ENCODE measurements at places on chromosomes 12 and 14.
A peak's percentile ranks its signal among the peaks of the same experiment; 100 is the strongest.

GRCh38 chr12:42859612-42860011 is 270.1 kb upstream of the PRICKLE1 start:
- no peak for DNase-seq

GRCh38 chr12:52300796-52301691 is 9.7 kb upstream of the KRT81 start:
- no peak for DNase-seq

GRCh38 chr14:30444451-30444850 is 114.5 kb upstream of the G2E3 start:
- DNase-seq = no peak

GRCh38 chr12:45204757-45205156 is 11.1 kb upstream of the ANO6 start:
- DNase-seq = no peak

- no peak for DNase-seq
These were observed 69.4 kb upstream of the DYRK2 start for GRCh38 chr12:67578976-67579661.

- no peak for DNase-seq
These were observed 83.3 kb upstream of the SLC38A4 start for GRCh38 chr12:46908936-46909635.

DNA sequence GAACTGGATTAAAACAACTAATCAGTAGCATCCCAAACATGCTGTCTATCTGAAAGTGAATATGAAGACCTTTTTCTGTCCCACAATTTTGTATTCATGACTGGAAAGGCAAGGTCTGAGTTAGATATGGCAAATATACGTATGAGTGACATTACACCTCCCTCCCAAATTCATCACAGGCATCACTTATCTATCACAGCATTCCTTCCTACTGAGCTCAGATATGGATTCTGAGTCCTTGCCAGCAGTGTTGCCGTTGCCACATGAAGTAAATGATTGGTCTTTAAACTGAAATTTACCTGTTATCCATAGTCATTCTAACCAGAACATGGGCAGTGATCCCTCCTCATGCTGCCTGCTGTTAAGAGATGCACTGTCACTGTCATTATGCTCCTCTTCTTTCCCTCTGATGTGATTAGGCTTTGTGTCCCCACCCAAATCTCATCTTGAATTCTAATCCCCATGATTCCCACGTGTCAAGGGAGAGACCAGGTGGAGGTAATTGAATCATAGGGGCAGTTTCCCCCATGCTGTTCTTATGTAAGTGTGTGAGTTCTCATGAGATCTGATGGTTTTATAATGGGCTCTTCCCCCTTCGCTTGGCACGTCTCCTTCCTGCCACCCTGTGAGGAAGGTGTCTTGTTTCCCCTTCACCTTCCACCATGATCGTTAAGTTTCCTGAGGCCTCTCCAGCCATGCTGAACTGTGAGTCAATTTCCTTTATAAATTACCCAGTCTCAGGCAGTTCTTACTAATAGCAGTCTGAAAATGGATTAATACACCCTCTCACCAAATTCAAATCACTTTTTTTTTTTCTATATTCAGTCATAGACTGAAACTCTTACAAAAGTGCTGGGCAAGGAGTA is 288.4 kb downstream of the NUAK1 start:
- DNase-seq = no peak

DNA sequence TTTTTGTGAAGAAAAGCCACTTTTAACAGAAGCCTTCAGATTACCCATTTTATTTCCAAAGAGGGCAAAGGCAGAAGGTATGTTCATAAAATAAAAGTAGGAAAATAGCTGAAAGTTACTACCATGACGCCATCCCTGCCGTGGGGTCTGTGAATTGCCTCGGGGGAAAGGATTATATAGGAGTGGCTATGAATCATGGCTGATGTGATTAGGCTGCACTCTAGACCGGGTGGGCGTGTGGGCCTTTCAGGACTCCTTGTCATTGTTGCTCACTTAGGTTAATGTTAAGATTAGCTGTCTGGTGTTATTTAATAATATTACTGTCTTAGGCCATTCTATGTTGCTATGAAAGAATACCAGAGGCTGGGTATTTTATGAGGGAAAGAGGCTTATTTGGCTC is 195.5 kb downstream of the EGLN3 start:
- DNase-seq = no peak

DNA sequence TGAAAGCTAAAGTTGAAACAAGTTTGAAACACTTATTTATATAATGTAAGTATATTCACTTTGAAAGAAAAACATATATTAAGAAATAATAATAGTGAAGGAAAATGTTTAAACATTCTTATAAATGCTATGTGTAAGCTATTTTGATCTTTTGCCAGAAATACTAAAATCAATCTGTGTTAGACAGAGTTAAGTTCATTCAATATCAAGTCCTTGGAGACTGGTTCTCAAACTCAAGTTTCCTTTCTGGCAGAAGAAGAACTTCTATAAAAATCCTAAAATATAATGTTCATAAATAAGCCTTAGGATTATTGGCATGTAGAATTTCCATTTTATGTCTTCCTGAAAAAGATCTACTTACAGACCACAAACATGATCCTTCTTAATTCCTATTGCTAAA is 45.3 kb downstream of the TAOK3 start:
- no peak for DNase-seq

DNA sequence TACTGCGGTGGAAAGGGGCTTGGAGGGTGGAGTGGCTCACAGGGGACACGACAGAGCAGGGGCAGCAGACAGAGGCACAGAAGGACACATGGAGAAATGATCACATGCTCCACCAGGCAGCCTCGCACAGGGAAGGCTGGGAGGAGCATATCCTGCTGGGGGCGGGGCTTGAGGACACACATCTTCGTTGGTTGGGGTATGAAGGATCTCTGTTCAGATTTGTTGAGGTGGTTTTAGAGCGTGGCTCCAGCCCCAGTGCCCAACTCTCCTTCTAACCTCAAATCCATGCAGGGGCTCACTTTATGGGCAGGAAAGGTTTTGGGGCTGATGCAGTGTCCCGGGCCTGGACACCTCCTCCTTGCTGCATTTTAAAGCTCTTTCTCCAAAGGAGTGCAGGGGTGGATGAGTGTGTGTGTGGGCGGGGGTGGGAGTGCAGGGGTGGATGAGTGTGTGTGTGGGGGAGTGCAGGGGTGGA is 733 bp upstream of the P3H3 start:
- DNase-seq = peak; percentile 85

DNA sequence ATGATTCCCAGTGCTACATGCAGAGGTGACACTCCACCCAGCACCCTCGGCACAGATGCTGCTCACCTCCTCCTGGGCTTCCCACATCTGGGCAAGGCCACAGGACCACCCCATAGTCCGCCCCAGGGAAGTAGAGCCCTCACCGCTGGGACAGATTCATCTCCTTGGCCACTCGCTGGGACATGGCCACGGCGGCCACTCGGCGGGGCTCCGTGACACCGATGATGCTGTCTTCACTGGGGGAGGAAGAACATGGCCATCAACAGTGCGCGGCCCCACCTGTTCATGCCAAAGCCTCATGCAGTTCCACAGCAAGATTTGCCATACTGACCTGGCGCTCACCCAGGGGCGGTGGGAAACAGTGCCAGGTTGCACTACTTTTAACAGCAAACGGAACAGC is 13.7 kb downstream of the DHX37 start:
- no peak for DNase-seq

GRCh38 chr14:31127690-31128089 is 79.9 kb downstream of the HECTD1 start:
- no peak for DNase-seq

DNA sequence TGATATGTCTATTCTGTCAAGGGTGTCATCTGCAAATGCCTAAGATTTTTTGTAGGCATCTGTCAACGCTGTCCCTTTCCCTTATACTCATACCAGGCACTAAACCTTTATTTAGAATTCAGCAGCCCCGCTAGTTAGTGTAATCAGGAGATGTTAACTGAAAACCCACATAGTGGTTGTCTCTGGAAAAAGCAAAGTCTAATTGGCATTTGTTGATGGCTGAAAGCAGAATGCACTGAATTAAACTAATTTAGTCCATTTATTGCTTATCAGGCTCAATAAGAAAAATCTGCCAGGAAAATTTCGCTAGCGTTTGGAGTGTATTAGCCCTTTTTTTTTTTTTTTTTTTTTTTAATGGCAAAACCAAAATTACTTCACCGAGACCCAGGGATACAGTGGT is 34.5 kb downstream of the TDP1 start:
- no peak for DNase-seq

GRCh38 chr12:52805000-52805399 is 8.9 kb downstream of the KRT4 start:
- DNase-seq = no peak

GRCh38 chr12:119322301-119322723 is 12.2 kb upstream of the CCDC60 start:
- no peak for DNase-seq
